NK-92 treated with Interleukin-12 subunit alpha and Interleukin-12 subunit beta, amount 100 ng/mL, for 24 hours (cell line): ENCODE measurements at places on chromosomes 1 and 21.

- no peak for DNase-seq
These were observed 6.3 kb upstream of the IFNGR2 start for GRCh38 chr21:33396951-33397350.

- DNase-seq, result no peak
These were observed 19.2 kb upstream of the DPH5 start for GRCh38 chr1:101044749-101045148.

DNA sequence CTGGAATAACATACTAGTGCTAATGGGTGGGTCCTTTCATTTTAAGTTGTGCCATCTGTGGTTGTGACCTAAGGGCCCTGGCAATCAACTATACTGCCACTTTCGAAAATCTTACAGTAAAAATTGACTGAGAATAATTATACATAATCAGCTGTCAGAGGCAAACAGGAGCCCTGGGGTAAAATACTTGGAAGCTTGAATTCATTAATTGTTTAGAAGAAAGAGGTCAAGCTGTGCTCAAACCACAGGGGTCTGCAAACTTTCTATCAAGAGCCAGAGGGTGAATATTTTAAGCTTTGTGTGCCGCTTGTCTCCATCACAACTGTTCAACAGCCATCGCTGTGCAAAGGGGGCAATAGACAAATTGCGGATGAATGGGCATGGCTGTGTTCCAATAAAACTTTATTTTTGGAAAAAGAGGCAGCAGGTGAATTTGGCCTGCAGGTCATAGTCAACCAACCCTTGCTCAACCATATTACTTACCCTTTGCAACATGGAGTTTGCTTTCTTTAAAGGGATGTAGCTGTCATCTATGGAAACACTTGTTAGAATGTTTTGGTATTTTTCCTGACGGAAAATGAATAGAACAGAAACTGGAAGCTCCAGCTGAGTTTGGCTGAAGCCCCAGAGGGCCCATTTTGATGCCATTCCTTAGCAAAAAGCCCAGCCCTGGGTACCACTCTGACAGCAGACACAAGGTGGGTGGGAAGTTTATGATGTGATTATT, 35.7 kb upstream of the USP1 start:
- no peak for DNase-seq

- no peak for DNase-seq
These were observed 16.3 kb upstream of the SARS1 start for GRCh38 chr1:109197158-109198042.

- DNase-seq, result no peak
These were observed 25.3 kb upstream of the PEF1 start for GRCh38 chr1:31669786-31670592.

DNA sequence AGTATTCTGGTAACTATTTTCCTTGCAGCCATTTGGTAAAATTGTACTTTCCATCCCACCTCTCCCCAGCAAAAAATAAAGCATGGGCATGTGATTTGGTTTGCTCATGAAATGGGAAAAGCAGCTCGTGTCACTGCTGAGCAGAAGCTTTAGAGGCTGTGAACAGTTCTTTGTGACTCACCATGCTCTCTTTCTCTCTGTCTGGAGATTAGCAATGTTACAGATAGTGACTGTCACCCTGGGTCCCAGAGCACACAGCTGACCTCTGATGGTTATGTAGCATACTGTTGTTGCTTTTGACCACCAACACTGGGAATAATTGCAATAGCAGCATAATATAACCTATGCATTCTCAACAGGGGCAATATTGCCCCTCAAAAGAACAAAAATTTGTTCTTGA, 70.6 kb downstream of the RGS2 start:
- DNase-seq, result no peak

GRCh38 chr1:58156124-58156468, 390.4 kb downstream of the OMA1 start:
- DNase-seq, result no peak

- no peak for DNase-seq
These were observed 77.4 kb upstream of the TMPRSS2 start for GRCh38 chr21:41585199-41585994.

DNA sequence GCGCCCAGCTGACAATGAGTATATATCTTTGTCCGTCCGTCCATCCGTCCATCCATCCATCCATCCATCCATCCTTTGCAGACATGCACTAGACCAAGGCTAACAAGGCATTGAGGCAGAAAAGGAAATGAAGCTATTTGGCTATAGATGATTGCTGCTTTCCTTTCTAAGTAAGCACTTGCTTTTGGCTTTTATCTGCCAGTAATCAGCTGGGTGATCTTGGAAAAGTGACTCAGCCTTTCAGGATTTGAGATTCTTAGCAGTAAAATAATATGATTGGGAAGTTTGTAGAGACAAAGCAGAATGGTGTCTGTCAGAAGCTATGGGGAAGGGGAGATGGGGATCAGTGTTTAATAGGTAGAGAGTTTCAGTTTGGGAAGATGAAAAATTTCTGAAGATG, 22.7 kb downstream of the ZFYVE9 start:
- DNase-seq, result no peak

GRCh38 chr1:59685666-59686065, 129.1 kb upstream of the HOOK1 start:
- DNase-seq, result no peak

DNA sequence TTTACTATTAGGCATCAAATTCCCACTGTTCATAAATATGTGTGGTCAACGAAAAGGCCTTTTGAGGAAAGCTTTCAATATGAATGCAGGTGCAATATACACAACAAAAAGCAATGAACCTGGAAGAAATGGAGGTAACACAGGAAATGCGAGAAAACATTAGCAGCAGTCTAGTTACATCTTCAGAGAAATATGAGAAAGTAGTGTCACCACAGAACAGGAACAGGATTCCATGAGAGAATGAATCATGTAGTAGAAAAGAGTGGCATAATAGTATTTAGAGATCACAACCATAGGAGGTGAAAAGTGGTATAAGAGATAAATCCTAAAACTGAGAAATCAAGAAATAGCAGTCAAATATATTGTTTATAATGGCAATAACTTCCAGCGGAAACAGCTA, 103.7 kb downstream of the AK5 start:
- no peak for DNase-seq
